ENCODE measurements at places on chromosomes 16 and 17. TPM values are rescaled to one million over a fixed set of nuclear protein-coding genes. Genes with fewer than 3 reads are reported as not detected.

GRCh38 chr17:73090396-73091202 is 1.9 kb downstream of the SLC39A11 start:
- DNase-seq, result no peak

GRCh38 chr16:89058812-89059211 is 34.8 kb upstream of the ACSF3 start:
- DNase-seq, result no peak

DNA sequence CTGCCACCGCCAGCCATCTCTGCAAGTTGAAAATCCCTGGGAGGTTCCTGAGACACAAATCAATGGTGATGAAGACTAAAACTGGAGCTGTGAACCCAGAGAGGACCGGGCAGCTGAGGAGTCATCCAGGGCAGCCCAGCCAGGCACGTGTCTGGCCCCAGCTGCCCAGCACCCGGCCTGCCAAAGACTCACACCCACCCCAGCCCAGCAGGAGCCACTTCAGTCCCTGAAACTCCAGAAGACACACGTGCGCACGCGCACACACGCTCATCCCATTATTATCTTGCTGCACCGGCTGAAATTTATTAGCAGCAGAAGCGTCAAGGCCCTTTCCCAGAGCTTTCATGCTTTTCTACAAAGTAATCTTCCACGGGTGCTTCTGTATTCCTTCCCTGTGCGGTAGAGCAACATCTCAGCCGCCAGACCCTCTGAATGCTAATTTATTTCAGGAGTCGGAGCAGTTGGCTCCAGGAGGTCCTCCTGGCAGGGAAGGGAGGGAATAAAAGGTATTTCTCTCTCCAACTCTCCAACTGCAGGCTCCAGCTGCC is 59.8 kb upstream of the RBFOX3 start:
- DNase-seq, result no peak

GRCh38 chr16:84751947-84752346 is 52.1 kb downstream of the USP10 start:
- no peak for DNase-seq

GRCh38 chr17:13728781-13729180 is 127.1 kb upstream of the HS3ST3A1 start:
- no peak for DNase-seq

GRCh38 chr16:67910158-67910557 is 17.1 kb downstream of the PSKH1 start:
- DNase-seq, result no peak

DNA sequence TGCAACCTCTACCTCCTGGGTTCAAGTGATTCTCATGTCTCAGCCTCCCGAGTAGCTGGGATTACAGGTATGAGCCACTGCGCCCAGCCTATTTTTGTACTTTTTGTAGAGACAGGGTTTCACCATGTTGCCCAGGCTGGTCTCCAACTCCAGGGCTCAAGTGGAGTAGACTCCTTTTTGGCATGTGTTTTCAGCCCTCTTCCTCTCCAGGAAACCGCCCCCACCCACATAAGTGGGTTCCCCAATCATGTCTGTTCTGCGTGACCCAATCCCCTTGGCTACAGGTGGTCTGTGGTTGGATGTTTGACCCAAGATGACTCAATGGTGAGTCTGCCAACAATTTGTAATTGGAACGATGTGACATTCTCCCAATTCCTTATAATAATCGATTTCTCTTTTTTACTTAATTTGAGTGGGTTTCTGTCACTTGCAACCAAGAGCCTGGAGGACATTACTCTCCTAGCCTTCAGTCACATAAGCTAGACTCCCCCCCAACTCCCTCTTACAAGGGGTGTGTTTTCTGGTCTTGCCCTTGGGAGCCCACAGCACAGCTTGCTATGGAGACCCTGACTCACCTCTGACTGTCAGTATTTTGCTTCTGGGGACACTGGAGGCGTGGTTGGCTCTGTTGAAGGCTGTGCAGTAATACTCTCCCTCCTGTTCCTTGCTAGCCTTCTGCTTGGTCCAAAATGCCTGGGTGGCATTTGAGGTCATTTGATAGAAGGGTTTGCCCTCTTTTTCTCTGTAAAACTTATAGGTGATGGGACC is 34.9 kb downstream of the PECAM1 start:
- no peak for DNase-seq

DNA sequence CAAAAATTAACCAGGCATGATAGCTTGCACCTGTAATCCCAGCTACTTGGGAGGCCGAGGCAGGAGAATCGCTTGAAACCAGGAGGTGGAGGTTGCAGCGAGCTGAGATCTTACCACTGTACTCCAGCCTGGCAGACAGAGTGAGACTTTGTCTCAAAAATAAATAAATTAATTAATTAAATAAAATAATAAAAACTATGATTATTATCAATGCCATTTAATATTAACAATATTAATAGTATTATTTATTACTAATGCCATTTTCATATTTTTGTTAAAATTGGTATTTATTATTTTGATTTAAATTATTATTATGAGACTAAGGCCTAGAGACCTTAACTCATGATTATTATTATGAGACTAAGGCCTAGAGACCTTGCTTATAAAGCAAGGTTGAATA is 121.2 kb downstream of the CDH11 start:
- DNase-seq, result no peak

KIAA0513 gene
- polyA plus RNA-seq, result 5.3 TPM

MFAP4 gene
- polyA plus RNA-seq, result 269 TPM

FOXO3B gene
- polyA plus RNA-seq, result 3.8 TPM

KLHL10 gene
- polyA plus RNA-seq, result 0.23 TPM

REXO5 gene
- polyA plus RNA-seq, result 7.1 TPM

PTGES3L gene
- polyA plus RNA-seq, result 3.0 TPM

Measured in left renal cortex interstitium (tissue), 4 donors.